ENCODE measurements at places on chromosomes 12 and 14.
A peak's percentile ranks its signal among the peaks of the same experiment; 100 is the strongest.

DNA sequence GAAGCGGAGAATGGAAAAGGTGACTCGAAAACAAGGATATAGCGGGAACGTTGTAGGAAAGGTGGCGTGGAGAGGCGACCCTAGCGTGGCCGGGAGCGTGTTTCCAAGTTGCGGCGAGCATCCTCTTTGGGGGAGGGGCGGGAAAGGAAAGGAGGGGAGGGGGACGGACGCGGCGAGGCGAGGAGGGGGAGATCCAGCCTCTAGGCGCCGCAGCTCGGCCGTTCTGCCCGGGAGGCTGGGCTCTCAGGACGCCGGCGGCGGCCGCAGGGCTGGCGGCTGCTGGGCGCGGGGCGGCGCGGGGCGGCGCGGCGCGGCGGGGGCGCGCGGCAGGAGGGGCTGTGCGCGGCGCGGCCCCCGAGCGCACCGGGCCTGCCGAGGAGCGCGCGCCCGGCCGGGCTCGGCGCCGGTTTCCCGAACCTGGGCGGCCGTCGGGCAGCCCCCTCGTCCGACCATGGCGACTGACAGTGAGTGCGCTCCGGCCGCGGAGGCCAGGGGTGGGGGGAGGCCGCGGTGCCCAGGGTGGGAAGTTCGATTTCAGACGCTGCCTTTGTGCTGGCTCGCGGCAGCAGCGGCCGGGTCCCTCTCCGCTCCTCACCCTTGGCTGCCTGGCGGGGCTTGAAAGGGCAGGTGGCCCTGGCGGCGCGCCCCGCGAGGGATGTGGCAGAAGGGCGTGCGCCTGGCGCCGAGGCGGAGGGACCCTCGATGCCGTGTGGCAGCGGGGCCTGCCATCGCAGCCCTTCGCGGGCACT, 50.3 kb downstream of the SNAPC1 start:
- no peak for DNase-seq

DNA sequence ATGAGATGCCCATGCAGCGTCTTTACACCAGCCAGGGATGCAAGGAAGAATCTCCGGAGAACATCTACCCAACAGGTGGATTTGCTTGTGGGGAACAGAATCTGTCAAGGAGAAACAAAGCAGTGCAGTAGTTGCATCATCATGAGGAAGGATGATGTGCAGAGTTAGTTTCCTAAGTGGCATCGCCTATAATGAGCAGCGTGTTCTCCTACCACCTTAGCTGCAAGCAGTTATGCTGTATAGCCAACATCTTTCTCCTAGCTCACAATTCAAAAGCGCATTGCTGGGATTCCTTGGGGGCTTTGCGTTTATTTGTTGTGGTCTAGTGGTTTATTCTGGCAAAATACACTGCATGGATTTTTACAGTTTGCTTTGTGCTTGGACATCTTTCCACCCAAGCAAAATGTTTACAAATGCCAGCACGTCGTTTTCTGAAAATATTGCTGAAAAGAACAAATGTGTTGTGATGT, 233.0 kb downstream of the RGS6 start:
- DNase-seq = no peak

DNA sequence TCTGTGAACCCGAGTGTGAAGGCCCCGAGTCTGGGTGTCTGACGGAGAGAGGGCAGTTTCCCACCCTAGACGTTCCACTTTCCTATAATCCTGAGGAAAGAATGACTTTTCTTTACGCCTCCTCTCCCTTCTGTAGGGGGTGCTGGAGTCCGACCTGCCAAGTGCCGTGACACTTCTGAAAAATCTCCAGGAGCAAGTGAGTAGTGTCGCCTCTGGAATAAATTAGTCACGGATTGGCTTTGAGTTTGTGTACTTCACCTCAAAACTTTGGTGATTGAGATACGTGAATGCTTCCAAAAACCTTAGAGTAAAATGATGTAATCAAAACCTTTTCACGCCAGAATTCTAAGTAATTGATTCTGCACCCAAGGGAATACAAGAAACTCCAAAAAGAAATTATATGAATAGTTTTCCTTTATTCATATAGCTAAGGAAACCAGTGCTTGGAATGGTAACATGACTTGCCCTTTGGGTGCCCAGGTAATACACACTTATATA, 452 bp downstream of the NGDN start:
- DNase-seq = peak; percentile 60

DNA sequence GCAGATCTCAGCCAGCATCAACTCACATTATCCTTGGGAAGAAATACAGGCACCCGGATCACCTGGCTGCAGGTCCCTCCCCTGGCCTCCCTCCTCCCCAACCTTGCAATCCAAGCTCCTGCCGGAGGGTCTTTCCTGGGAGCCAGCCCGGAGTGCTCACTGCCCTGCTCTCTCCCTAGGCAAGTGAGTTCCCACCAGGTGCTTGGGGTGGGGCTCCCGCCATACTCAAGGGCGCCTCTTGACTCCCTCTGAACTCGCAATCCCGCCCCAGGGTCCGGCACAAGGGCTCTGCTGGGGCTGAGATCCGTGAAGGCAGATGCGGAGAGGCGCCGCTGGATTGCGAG, 1.2 kb upstream of the CEP170B start:
- no peak for DNase-seq

GRCh38 chr12:133222211-133222610, 13.5 kb downstream of the ANHX start:
- DNase-seq = no peak

GRCh38 chr14:26339381-26339780, 258.5 kb downstream of the NOVA1 start:
- DNase-seq = no peak

GRCh38 chr14:73843296-73843695, 8.3 kb upstream of the PTGR2 start:
- no peak for DNase-seq

GRCh38 chr12:133227281-133227852, 8.3 kb downstream of the ANHX start:
- DNase-seq = no peak

DNA sequence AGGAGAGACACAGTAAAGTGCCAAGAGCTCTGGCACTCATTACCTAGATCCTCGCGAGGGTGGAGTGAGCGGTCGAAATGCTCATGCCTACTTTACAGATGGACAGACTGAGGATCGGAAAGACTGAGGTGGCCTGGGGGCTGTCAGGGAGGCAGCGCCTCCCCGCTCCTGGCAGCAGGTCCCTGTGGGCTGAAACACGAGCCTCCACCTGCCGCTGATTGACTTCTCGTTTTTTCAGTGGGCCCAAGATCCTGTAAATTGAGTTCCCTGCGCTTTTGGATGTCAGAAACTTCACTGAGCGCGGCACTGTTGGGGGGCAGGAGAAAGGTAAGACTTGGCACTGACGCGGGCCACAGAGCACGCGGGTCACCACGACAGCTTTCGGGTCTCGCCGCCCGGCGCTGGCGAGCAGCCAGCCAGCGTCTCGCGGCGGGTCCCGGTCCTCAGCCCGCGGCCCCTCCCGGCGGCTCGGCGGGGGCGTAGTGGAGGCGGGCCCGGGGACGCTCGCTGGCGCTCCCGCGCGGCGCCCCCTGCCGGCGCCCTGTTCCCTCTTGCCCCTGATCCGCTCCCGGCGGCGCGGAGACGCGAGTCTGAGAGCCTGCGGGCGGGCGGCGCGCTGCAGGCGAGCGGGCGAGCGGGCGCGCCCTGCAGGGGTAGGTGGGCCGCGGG, 552 bp upstream of the SCN8A start:
- peak; percentile 80 for DNase-seq

- DNase-seq = no peak
These were observed 111.8 kb downstream of the KIF26A start for GRCh38 chr14:104250175-104250574.

DNA sequence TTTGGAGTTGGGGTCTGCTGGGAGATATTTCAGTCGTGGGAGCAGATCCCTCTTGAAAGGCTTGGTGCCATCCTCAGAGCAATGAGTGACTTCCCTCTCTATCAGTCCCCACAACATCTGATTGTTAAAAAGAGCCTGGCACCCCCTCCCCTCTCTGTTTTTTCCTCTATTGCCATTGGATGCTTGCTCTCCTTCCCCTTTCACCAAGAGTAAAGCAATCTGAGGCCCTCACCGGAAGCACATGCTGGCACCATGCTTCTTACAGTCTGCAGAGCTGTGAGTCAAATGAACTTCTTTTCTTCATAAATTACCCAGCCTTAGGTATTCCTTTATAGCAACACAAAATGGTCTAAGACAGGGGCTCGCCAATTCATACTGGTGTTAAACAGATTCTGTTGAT, 99.1 kb upstream of the CCND2 start:
- DNase-seq = no peak

- no peak for DNase-seq
These were observed 14.8 kb upstream of the BCL11B start for GRCh38 chr14:99286761-99287160.

DNA sequence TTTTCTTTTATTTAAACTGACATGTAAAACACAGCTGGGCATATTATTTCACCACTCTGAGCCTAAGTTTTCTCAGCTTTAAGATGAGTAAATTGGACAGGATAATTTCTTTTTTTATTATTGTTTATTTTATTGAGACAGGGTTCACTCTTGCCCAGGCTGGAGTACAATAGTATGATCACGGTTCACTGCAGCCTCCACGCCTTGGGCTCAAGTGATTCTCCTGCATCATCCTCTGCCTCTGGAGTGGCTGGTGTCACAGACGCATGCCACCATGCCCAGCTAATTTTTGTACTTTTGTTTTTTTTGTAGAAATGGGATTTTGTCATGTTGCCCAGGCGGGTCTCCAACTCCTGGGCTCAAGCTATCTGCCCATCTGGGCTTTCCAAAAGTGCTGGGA, 12.7 kb downstream of the BMAL2 start:
- no peak for DNase-seq

GRCh38 chr12:3827301-3828000, 45.7 kb downstream of the PARP11 start:
- DNase-seq = no peak

DNA sequence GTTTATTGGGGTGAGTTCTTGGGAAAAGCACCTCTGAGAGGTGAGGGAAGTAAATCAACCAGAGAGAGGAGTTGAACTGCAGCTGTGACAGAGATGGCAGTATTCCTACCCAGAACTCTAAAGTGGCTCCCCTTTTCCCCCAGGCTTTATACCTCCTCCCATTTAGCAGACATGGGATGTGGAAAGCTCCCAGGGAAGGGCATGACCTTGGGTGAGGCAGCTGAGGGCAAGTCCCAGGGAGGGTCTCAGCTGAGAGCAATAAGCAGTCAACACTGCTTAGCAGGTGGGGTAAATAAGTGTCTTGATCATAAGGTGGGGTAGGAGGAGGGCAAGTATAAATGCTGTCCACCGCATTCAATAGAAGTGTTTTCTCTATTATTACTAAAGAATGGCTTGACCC, 143.0 kb downstream of the AKAP6 start:
- no peak for DNase-seq
